ENCODE measurements at places on chromosomes 2 and 18.

- no peak for DNase-seq
Measured at GRCh38 chr2:140986456-140986855, 1144.4 kb downstream of the LRP1B start.

GRCh38 chr2:176085861-176086771 is 2.4 kb upstream of the EVX2 start:
- no peak for DNase-seq

DNA sequence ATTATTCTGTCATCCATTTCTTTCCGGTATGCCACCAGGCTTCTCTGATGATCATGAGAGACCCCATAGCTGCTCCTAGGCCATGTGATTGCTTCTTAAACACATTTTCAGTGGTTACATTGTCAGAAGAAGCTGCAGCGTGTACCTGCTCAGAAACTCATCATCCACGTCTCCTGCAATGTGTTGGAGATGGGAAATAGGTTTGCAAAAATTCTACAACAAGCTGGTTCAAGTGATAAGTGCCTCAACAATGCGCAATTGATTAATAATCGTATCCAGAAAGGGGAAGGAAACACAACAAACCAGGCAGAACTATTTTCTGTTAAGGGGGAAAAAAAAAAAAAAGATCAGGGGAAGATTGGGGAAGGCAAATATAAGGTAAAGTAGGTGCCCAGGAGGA is 75.7 kb upstream of the THUMPD2 start:
- no peak for DNase-seq

DNA sequence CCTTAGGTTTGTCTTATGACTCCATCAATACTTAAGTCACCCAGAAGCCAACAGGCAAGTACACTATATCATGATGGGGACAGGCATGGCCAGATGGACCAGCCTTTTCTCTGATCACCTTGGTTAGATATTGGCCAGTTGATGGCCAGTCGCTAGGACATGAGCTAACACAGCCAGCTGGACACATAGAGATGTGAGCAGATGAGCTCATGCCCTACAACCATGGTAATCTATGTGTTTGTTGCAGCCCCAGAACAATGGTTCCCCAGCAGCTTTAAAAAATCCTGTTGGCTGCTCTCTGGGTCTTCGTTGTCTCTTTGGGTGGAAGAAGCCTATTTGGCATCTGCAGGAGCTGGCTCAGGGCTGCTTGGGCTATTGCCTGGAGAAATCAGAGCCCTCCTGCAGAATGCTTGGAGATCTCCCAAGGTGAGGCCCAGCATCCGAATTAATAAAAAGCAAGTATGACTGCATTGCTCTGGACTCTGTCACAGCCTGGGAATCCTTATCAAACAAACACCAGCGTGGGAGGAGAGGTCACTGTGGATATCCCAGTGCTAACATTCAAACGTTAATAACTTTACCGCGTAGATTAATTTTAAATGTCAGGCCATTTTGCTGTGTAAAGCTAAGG is 62.3 kb upstream of the KLHL29 start:
- no peak for DNase-seq

- DNase-seq = no peak
Measured at GRCh38 chr2:183010112-183010511, 28.1 kb downstream of the NCKAP1 start.

DNA sequence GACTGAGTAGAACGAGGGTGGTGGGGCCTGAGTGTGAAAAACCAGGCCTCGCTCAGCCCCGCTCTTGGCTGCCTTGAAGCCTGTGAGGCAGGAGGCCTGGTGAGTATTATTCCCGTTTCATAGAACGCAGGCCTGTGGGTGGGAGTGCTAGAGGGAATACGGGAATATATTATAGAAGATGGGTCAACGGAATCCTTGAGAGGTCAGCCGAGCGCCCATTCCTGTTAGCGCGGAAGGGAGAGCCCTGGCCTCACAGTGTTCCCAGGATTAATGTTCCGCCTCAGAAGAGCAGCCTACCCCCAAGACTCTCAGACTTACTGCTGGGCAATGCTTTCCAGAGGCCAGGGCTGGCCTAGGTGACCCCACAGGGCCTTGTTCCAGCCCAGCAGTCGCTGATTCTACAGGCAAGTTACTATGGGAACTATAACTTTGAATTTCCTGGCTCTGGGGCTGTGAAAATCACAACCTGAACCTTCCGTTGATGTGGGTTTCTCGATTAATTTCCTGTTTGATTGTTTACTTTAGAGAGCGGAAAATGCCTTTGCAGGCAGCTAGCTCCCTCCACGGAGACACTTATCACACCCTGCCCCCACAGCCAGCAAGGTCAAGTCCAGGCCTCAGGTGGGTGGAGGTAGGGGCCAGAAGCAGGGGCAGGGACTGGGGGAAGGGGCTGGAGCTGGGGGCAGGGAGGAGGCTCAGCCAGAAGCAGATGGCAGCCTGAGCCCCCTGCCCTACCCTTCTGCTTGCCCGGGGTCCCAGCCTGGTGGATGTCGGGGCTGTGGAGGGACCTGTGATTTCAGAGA is 108.3 kb downstream of the SMAD7 start:
- DNase-seq = peak; percentile 83

- DNase-seq = peak; percentile 14
Measured at GRCh38 chr2:233968556-233968955, 51.4 kb downstream of the TRPM8 start.

- no peak for DNase-seq
Measured at GRCh38 chr2:15945909-15946705, 5.8 kb downstream of the MYCN start.

GRCh38 chr2:239671916-239672849 is 271.4 kb upstream of the HDAC4 start:
- DNase-seq = no peak

GRCh38 chr2:100427627-100428258 is 10.3 kb upstream of the CHST10 start:
- DNase-seq = peak; percentile 45

DNA sequence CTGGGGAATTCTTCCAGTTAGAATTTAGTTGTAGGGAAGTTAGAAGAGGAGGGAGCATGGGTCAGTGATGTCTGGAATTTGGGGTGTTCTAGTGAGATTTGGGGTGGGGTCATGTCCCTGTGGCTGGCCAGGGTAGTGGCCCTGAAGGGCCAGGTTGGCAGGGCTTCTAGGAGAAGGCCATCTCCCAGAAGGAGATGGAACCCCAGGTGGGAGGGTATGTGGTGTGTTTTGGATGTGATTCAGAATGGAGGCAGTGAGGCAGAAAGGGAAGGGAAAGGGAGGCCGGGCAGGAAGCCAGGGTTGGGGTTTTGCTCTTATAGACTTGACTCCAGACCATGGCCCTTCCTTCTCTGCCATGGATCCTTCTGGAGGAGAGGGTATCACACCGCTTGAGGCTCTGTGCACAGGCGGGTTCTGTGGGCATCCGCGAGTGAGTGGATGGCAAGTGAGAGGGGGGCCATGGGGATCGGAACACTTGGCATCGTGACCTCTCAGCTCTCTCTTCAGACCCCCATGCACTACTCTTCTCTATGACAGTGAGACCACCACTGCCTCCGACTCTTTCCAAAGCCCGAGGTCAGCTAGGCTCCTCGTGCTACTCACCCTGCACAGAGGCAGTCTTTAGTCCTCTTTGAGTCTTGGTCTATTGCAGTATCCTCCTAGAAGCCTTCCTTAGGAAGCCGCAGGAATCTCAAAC is 7.3 kb downstream of the GREB1 start:
- no peak for DNase-seq

DNA sequence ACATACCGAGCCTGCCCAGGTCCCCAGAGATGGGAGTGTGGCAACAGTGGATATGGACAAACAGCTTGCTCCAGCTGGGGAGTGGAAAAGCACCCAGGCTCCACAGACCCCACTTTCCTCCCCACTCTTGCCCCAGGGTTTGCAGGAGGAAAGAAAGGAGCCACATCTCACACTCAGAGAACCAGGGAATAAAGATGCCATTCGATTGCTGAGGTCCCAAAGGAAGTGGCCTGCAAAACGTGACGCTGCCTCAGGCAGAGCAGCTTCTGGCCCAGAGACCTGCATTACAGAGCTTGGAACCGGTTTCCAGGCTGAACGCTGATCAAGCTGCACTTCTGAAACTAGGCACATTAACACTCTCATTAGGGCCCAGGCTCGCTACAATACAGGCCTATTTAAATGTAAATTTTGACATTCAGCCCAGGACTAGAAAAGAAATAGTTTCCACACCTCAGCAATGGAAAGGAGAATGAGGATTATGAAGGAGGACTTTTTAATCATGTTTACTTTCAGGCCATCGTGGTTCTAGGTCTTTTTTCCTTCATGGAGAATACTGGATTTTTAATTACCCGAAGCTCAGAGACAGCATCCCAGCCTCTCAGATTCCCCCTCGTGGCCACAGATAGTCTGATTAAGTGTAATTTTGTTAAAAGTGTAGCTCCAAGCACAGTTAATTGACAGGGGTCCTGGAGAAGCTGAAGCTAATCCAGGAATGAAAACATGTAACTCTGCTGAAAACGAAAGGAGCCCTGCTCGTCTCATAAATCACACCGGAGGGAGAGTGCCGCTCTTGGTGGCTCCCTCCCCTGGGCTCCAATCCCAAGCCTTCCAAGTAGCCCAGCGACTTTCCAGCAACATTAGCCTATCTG is 221.3 kb upstream of the RAB6C start:
- no peak for DNase-seq

GRCh38 chr2:191565647-191566198 is 112.2 kb upstream of the NABP1 start:
- DNase-seq = no peak

DNA sequence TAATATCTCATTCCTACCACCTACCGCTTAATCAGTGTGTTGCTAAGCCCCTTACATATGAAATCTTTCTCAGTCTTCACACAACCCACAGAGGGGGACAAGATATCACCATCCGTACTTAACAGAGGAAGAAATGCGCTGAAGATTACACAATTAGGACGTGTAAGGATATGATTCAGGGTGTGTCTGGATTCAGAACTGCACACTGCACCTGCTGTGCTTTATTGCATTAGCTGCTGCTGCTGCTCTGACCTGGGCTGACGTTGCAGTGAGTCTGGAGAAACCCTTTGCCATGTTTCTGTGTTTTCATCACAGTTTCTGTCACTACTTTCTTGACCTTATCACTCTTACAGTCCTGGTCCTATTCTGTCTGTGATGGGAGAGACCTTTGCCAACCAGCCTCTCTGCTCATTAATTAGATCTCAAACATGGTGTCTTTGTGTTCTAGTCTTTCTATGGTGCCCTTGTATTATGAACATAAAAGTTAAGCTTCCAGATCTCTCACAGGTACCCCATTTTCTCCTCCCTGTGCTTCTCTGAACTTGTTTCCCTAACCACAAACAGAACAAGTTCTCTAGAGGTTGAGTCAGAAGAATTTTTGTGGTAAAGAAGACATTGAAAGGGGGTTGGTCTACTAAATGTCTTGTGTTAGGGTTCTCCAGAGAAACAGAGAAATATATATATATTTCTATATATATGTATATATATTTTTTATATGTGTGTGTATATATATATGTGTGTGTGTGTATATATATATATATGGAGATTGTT is 92.9 kb upstream of the CYP1B1 start:
- no peak for DNase-seq

DNA sequence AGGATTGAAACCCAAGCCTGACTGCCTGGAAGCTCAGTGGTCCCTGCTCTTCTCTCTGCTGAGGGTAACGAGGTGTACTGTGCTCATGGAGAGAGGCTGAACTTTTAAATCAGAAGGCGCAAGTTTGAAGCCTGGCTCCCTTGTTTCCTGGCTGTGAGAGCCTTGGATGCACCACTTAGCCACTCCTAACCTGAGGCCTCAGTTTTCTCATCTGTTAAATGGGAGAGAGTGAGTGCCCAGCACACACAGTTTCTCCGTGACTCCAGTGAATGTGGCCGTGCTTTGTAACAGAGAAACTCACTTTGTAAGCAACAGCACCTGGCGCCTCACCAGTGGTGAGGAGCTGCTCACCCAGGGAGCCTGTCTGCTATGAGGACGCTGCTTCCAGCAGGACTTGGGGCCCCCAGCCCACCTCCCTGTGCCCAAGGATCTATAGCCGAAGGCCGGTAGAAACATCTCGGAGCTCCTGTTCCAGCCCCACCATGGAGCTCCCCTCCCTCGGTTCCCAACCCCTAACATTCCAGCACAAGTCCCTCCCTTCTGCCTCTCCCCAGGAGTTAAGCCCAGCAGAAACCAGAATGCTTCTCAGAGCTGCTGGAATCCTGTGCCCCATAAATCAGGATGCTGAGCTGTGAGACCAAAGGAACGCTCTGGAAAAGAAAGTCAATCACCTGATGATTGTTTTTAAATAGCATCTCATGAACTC is 20.3 kb upstream of the KCNK3 start:
- no peak for DNase-seq

Data from CD4-positive, alpha-beta memory T cell (primary cell).